ENCODE measurements at places on chromosomes 1 and 21.

DNA sequence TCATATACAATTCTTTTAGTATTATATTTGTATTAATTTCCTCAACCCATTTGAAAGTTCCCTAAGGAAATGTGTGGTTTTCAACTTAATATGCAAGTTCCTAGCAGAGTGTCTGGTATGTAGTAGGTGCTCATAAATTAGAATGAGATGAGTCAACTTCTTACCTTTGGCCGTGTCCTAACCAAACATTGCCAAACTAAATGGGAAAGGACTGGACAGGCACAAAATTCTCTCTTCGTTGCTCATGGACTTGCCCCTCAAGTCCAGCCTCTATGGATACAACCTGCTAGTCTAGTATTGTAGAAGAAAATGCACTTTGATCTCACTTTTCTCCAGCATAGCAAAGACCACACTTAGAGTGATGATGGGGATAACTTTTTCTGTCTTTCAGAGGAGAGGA is 11.6 kb upstream of the MRPS14 start:
- no peak for DNase-seq

- DNase-seq = no peak
Measured at GRCh38 chr1:221035662-221036153, 156.5 kb downstream of the HLX start.

- DNase-seq = no peak
Measured at GRCh38 chr1:87512431-87512830, 183.8 kb downstream of the LMO4 start.

- no peak for DNase-seq
Measured at GRCh38 chr1:46002551-46003150, 129.8 kb downstream of the PIK3R3 start.

DNA sequence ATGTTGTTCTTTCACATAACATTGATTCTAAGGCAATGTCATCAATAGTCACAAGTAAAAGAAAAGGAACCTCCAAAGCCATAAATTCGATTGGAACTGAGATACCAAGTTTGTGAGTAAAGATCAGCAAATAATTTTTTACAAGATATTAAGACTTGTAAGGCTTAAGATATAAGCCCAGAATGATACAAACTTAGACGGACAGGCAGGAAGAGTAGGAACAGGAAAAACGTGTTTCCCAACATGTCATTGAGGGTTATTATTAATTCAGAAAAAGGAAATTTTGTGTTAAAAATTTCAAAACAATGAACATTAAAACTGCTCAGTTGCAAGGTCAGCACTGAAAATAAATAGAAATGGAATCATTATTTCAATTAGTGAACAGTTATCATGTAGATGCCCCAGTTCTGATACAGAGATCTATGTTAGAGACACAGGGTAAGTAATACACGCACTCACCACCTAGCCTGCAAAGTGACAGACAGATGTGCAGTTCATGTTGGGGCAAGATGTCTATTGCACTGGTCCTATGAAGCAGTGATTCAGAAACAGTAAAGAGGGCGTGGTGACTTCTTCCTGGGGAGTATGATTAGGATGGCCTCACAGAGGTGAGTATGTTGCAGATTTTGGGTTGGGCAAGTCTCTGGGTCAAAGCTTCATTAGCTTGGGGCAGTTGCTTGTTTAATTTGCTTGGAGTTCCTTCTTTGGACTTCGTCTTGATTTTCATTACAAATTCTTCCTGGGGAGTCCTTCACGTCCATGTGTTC is 284.4 kb downstream of the SETD4 start:
- no peak for DNase-seq

DNA sequence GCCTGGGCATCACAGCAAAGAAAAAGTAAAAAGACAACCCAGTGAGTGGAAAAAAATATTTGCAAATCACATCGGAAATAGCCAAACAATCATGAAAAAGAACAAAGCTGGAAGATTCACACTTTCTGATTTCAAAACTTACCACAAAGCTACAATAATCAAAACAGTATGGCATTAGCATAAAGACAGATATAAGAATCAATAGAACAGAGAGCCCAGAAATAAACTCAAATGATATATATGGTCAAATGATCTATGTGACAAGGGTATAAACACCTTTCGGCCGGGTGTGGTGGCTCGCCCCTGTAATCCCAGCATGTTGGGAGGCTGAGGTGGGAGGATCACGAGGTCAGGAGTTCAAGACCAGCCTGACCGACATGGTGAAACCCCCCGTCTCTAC is 13.5 kb downstream of the ACOT7 start:
- DNase-seq = no peak

DNA sequence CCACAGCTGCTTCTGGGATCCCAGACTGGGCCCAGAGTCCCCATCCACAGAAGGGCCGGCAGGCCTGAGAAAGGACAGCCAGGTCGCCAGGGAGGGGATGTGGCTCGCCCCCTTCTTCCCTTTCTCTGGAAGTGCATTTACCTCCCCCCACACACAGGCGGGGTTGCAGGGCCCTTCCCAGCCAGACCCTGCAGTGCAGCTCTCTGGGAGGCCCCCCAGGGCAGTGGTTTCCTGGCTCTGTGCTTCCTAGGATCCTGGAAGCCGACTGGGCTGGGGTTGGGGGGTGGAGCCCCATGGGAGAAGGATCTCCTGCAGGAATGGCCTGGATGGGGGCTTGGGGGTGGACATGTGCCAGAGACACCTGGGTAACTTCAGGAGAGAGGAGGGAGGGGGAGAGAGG is 4.2 kb upstream of the COL6A1 start:
- DNase-seq = no peak

GRCh38 chr1:200524092-200524491 is 96.5 kb downstream of the KIF14 start:
- DNase-seq = no peak
